ENCODE measurements at places on chromosomes 2 and 18. TPM values are rescaled to one million over a fixed set of nuclear protein-coding genes. Genes with fewer than 3 reads are reported as not detected.

GRCh38 chr2:10493634-10494281, 45.6 kb upstream of the ODC1 start:
- DNase-seq: peak; percentile 98

GRCh38 chr2:205872716-205873115, 190.4 kb downstream of the NRP2 start:
- no peak for DNase-seq

GRCh38 chr2:151238527-151239487, 22.9 kb downstream of the RBM43 start:
- DNase-seq: peak; percentile 56

- no peak for DNase-seq
Measured at GRCh38 chr18:49967171-49967570, 153.8 kb upstream of the ACAA2 start.

Gene RNF125
- 0.57 TPM for total RNA-seq

Gene SH3BP4
- 72.1 TPM for total RNA-seq

Gene ONECUT2
- 1.1 TPM for total RNA-seq

DNA sequence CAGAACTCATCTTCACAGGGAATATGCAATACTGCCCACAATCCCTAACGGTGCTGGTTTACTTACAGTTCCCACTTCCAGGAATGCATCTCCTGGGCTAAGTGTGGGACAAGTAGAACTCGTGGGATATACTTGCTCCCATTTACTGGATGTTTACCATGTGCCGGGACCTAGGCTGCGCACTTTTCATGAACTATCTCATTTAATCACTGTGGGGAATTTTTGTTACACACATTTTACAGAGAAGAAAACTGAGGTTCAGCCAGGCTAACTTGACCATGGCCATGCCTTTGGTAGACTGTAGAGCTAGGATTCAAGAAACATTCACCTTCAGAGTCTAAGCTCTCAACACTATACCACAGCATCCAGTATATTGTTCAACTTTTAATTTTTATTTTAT, 24.4 kb upstream of the MBOAT2 start:
- no peak for DNase-seq

Gene MYL12A
- 207 TPM for total RNA-seq

GRCh38 chr2:36696533-36696932, at the start of gene VIT:
TSS of gene VIT (plus strand) at chr2:36696707. CDS start at chr2:36716371, 19,664 bp downstream.
- no peak for DNase-seq

Gene HAAO
- total RNA-seq: not detected

GRCh38 chr18:27948986-27949385, 227.9 kb downstream of the CDH2 start:
- no peak for DNase-seq

DNA sequence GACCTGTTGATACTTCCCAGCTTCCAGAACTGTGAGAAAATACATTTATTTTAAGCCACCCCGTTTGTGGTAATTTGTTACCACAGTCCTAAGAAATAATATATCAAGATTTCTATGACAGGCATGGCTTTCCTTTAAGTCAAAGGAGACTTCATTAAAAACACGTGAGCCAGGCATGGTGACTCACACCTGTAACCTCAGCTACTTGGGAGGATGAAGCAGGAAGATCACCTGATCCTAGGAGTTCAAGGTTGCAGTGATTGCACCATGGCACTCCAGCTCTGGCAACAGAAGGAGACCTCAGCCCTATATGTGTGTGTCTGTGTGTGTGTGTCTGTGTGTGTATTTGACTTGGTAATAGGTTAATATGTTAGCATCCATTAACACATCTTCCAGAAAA, 69.8 kb upstream of the SCN7A start:
- DNase-seq: no peak

Gene IL36B
- not detected for total RNA-seq

Gene GDF7
- total RNA-seq: 0.11 TPM

Gene DTNA
- total RNA-seq: 12.1 TPM

Gene OR6B2
- total RNA-seq: not detected

Gene PARD6G
- total RNA-seq: 1.3 TPM

- no peak for DNase-seq
Measured at GRCh38 chr2:18395555-18395954, 164.9 kb downstream of the RDH14 start.

Gene STAT4
- total RNA-seq: 0.48 TPM

- no peak for DNase-seq
Measured at GRCh38 chr2:120204945-120205670, 18.1 kb downstream of the TMEM185B start.

DNA sequence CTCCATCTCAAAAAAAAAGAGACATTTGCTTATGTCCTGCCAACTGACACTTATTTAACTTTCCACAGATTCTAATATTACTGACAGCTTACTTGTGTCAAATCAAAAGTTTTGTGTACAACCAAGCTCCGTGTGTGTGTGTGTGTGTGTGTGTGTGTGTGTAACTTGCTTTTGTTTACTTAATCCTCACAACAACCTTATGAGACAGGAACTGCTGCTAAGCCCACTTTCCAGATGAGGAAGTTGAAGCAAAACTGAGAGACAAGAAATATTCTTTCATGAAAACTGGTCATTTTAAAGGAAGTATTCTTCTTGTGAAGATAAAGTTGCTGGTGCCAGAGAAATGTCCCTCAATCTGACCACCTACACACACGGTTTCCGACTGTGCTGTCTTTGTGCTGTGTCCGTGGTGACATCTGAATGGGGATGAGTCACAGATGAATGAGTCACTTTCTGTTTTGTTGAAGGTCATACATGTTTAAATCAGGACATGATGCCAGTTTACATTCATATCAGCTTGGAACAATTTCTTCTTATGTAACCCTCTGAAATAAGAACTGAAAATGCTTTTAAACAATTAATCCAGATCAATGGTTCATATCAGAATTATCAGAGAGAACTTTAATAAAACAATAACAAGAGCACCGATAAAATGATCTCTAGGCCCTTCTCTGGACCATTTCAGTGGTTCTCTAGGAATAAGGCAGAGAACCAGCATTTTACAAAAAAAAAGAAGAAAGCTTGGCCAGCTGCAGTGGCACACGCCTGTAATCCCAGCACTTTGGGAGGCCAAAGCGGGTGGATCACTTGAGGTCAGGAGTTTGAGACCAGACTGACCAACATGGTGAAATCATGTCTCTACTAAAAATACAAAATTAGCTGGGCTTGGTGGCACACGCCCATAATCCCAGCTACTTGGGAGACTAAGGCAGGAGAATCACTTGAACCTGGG, 95.5 kb downstream of the THNSL2 start:
- peak; percentile 79 for DNase-seq

Gene PDE1A
- total RNA-seq: not detected

- DNase-seq: no peak
Measured at GRCh38 chr2:138881126-138881525, 100.9 kb upstream of the NXPH2 start.

DNA sequence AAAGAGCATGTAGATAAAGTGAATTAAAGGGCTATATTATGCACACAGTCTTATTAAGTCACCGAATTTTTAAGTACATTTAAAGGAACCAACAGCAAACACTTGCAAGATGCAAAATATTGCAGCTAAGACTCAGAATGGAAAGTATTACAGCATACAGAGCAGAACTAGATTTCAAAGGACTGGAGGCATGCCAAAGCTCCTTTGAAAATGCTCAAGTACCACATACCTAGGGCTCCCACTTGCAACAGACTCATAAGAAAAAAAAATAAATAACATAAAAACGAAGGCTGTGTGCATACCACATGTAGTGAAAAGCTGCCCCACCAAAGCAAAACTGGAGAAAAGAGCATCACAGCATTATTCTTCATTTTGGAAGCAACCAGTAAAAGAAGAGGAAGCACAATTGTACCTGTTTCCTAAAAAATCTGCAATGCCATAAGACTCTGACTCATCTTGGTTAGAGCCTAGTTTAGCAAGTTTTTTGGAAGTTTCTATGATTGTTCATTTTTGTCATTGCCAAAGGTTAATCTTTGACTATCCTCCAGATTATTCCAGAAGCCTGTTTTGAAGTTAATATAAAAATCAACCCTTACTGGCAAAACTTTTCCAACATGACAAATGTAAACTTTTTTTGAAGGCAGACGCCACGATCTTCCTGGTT, 306.0 kb upstream of the COL3A1 start:
- DNase-seq: peak; percentile 21

DNA sequence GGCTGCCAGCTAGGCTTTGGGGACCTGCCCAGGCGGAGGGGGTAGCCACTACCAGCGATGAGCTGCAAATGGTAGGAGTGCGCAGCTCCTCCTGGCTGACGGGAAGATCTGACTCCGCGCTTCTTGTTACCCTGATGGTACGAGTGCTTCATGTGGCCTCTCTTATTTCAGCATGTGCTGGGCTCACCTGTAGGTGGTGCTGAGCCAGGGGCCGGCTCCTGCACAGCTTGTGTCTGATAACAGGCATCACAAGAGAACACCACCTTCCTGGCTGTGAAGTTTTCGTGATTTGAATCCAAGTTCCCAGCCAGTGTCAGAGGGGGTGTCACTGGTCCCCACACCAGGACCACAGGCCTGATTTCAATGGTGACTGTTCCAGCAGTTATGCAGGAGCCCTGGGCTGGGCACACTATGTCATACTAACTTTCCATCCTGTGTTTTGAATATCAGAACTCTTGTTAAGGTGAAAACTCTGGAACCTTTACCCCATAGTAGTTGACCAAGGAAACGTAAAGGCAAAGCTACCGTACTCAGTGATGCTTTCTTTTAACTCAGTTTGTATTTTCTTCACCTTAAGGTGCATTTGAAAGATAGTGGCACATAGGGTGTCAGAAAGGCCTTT, 28.0 kb downstream of the APCDD1 start:
- DNase-seq: no peak

GRCh38 chr2:101305035-101305434, 3.5 kb downstream of the RNF149 start:
- DNase-seq: no peak

- peak; percentile 52 for DNase-seq
Measured at GRCh38 chr2:15142069-15142689, 419.0 kb downstream of the NBAS start.

- DNase-seq: no peak
Measured at GRCh38 chr2:67792191-67792590, 270.6 kb downstream of the C1D start.

DNA sequence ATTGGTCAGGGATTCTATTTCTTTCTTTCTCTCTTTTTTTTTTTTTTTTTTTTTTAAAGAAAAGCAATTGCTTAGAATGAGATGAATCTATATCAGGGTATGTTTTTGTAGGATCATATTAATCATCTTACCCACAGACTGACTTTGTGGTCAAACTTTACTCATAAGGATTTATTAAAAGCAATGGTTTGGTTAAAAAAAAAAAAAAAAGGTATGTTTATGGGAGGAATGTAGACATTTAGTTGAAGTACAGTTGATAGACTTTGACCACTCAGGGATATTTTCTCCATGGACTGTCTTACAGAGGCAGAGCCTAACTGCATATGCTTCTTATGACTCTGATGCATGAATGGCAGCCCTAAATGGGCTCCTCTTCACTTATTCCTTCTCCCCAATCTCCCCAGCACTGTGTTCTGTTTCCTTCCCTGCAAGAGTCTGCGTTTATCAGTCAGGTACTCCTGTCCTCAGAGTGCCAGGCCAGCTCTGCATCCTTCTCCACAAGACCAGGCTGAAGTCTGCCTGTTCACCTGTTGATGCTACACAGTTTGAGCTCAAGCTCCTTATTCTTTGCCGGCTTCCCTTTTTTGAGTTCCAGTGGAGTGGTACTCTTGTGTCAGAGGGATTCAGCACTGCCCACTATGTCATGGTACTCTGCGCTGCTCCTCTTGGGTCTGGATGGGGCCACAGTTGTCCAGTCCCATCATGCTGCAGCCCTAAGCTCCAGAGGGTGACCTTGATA, 24.3 kb downstream of the CRIM1 start:
- DNase-seq: no peak

Gene AMER3
- not detected for total RNA-seq

Gene IL36RN
- not detected for total RNA-seq

DNA sequence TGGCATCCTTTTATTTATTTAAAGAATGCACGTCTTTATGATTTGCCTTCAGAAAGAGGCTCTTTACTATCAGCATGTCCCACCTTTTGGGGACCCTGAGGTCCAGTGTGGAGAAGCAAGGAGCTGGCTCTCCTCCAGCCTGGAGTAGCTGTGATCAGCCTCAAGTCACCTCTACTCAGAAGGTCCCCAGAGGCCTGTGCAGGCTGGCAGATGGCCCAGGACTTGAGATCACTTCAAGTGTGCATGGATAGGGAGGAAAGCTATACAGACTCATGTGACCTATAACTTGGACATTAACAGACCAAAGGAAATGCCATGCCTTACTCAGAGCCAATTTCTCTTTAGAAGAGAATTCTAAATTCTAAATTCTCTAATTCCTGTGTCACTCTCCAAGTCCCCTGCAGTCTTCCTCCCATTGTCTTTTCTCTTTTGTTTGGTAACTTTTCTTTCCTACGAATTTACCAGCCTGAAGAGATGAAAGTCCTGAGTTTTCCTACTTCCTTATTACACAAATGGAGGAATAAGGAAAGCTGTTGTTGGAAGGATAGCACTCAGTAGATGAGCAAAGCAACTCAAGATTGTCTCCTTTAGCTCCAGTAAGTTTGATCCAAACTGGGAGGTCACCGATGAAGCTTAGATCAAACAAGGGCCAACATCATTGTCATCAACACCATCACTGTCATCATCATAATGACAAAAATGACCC, 163.9 kb downstream of the GFPT1 start:
- DNase-seq: no peak

DNA sequence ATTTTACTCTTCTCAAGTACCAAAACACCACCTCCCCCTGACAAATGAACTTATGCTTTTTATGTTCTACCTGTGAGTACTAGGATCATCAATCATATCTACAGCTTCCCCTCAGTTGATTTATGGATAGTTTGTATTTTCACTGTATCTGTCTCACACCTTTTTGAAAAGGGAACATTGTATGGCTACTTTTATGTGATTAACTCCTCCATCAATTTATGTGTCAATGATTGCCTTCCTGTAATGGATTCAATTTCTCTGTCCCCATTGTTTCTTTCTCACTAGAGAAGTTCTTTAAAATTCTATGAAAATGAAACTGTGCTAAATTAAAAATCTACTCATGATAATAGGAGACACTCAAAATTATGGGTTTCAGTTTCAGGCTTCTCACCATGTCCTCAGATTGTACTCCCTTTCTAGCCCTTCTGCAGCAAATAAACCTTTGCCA, 935.0 kb downstream of the TRIB2 start:
- no peak for DNase-seq

Gene LTBP1
- total RNA-seq: 46.4 TPM

Gene LONRF2
- 0.65 TPM for total RNA-seq

Gene NDUFB3
- total RNA-seq: 303 TPM

- DNase-seq: peak; percentile 66
Measured at GRCh38 chr18:8858888-8859511, 153.6 kb downstream of the MTCL1 start.

GRCh38 chr2:127330753-127331152, 36.8 kb upstream of the ERCC3 start:
- no peak for DNase-seq

DNA sequence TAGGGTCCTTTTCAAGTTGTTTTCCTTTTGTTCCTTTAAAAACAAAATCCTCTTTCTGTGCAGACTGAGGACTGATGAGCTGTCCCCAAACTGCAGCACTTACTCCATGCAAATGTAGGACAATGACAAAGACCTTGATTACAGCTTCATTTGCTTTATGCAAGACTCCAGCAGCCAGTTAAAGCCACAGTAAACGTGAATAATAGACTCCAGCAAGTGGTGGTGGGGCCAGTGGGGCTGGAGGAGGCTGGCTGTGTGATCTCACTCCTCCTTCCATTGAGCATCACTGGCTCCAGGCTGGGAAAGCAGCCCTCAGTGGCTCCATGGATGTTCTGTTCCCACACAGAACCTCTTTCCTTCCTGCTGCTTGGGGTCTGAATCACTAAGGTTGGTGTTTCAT, 306.0 kb upstream of the CELF4 start:
- DNase-seq: no peak

Data from Daoy (cell line).